DMS53 (cell line): ENCODE measurements at places on chromosomes 1 and 21.

GRCh38 chr1:185267701-185268100 is 49.3 kb downstream of the IVNS1ABP start:
- DNase-seq = no peak

DNA sequence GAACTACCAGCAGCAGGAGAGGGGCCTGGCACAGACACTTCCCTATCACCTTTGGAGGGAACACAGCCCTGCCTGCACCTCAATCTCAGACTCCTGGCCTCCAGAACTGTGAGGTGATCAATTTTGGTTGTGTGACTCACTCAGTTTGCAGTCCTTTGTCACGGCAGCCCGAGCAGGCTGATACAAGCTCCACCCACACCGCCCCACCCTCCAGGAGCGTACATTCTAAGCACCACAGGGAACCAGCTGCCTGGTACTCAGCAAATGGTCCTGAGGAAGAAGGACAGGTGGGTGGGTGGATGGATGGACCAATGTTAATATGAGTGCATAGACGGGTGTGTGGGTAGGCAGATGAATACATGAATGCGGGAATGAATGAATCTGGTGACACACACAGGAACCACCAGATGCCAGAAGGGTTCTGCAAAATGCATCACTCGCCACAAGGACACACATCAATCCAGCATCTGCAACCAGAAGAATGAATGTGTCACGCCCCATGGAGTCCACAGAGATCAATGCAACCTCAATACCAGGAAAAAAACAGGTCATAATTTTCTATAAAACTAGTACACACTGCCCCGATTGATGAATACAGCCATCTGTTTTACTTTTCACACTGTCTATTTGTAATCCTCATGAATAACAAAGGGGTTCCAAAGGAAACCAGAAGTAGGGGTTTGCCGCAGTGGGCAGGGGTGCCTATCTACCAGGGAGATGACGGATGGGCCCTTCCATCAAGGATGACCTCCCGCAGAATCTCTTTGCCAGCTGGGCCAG is 284.5 kb downstream of the NPHP4 start:
- no peak for DNase-seq

DNA sequence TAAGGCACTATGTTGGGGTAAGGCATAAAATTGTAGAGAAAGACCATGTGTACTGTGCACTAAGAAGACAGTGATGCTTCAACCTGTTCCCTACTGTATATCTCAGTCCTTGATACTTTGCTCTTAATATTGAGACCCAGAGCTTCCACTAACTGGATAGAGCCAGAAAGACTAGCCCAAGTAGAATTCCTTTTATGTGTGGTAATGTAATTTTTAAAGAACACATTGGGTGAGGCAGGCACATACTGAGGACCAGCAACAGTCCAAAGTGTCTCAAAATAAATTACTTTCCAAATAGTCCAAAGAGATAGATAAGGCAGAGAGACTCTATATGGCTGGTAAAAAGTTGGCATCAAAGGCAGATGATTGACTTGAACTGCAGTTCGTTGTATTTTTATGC is 31.4 kb upstream of the MROH9 start:
- no peak for DNase-seq

DNA sequence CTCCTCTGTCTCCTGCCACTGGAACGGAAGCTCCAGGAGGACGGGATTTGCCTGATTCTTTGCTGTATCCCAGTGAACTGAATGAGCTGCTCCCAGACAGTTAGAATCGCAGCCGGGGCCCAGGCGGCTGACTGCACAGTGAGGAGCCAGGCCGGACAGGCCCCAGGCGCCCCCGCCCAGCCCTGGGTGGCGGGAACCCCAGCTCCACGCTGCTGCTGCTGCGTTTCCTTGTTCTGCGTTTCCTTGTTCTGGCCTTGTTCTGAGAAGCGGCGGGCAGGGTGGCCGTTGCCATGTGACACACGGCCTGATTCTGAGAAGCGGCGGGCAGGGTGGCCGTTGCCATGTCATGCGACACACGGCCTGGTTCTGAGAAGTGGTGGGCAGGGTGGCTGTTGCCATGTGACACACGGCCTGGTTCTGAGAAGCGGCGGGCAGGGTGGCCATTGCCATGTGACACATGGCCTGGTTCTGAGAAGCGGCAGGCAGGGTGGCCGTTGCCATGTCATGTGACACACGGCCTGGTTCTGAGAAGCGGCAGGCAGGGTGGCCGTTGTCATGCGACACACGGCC is 56.2 kb downstream of the SLC37A1 start:
- no peak for DNase-seq

DNA sequence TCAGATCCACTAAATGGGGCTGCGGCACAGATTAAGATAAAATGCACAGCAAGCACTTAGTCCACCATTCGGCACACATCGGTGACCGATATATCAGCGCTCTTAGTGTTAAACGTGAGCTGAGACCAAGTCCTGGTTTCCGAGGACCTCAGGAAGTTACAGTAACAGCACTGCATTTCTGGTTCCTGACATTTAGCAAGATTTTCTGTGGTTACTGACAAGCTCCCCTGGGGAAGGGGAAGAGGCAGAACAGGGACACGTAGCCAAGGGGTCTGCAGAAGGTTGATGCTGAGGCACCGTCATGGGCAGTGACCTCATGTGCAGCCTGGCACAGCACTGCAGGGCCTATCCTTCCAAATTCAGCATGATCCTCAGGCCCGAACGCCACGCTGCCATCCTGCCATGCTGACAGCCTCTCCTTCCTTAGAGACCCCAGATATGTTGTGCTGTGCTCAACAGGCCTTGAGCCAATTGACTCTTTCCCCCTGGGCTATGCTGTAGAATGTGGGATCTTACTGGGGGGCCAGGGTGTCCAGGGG is 13.4 kb upstream of the PEF1 start:
- DNase-seq = no peak

DNA sequence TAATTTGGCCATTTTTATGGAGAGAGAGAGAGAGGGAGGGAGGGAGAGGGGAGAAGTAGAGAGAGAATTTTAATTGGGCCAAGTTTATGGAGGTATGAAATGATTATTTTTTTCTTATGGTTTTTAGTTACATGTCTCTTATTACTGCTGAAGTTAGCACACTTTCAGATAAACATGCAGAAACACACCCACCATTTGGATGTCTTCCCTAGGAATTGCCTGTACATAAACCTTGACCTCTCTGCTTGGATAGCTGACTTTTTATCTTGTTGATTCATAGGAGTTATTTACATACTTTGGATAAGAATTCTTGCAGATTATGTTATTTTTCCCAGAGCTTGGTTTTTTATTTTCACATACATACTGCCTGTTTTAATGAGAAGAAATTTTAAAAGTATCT is 310.2 kb upstream of the ADAMTS5 start:
- DNase-seq = no peak

GRCh38 chr1:163213626-163214025 is 10.9 kb upstream of the RGS5 start:
- DNase-seq = no peak

- DNase-seq = no peak
These were observed 402.6 kb downstream of the TTLL7 start for GRCh38 chr1:83596331-83596730.

DNA sequence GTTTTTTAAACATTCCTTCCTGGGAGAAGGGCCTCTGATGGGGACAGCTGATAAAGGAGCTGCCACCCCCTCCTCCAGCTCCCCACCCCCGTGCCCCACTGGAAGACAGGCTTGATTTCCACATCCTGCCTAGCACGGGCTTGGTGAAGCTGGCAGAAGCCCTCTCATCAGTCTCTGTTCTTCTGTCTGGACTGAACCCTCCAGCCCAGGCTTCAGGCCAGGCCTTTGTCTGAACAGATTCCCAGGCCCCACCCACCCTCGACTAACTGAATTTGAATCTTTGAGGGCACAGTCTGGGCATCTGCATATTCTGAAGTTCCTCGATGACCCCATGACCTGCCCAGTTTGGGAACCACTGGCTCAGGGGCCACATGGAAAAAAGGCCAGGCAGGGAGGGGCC is 75.3 kb downstream of the CD58 start:
- no peak for DNase-seq

DNA sequence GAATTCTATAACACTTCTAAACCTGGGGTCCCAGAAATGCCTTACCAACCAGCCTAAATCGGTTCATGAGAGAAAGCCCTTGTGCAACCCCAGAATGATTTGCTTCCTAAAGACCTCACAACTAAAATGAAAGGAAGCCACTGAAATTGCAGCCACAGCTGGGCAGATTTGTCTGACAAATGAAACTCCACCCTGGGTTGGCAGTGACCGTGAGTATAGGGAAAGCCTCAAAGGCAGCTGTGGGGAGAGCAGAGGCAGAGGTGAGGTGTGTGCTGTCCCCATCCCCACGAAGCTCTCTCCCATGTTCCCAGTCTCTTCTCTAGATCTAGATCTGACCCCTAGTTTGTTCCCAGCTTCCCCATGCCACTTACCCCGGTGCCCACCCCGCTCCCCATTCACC is 23.1 kb downstream of the RHBDL2 start:
- DNase-seq = peak; percentile 26

- DNase-seq = peak; percentile 99
These were observed 30.9 kb downstream of the SNAP47 start for GRCh38 chr1:227766015-227766634.

DNA sequence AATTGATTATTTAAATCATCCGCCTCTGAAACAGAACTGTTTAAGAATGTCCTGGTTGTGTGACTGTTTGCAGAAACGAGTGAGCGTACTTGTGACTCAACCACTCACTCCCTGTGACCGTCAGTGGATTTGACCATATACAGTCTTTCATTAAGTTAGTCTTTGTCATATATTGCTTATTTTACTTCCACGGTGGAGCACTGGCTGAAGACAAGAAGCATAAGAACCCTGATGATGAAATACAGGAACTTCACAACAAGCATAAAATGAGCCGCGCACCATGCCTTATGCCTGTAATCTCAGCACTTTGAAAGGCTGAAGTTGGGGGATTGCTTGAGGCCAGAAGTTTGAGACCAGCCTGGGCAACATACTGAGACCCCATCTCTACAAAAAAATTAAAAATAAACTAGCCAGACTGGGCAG is 194.0 kb downstream of the TOMM20 start:
- DNase-seq = no peak

DNA sequence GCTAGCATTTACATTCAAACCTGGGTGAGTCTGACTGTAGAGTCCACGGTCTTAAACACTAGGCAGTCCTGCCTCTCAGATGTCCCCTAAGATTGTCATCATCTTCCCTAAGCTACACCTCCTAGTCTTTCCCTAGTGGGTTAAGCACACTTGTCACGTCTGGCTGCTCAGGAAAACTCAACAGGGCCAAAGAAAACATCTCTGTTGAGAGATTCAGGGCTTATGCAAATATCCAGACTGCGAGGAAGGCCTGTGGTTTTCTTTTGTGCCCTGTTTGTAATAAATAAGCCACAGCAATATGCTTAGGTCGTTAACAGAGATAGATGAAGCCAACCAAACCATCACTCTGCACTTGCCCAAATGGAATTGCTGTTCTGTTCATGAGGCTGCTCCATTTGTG is 472.6 kb upstream of the DEPDC1 start:
- DNase-seq = peak; percentile 53

DNA sequence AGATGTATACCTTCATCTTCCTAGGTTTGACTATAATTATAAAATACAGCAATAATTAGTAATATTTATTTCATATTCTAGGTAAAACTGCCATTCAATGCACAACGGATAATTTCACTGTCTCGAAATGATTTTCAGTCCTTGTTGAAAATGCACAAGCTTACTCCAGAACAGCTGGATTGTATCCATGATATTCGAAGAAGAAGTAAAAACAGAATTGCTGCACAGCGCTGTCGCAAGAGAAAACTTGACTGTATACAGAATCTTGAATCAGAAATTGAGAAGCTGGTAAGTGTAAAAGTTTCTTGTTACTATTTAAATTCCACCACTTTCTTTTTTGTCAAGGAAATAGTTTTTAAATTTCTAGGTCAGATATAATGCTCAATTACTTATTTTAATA is 30.7 kb downstream of the BACH1 start:
- no peak for DNase-seq

DNA sequence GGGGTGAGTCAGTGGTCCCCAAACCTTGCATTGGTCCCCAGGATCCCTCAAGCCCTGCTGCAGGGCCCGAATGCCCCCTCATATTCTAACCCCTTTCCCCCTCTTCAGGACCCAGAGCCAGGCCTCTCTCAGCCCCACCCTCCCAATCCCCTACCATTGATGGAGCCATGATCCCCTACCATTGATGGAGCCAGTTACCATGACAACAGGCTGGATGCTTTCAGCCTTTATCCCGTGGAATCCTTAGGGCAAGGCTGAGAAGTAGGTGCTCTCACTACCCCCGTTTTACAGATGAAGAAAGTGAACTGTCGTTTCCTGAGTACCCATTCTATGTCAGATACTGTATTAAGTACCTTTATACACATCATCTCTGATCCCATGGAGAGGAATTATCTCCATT is 70.8 kb downstream of the EPHB2 start:
- DNase-seq = no peak

GRCh38 chr1:212688341-212689047 is 11.1 kb downstream of the BATF3 start:
- DNase-seq = no peak

DNA sequence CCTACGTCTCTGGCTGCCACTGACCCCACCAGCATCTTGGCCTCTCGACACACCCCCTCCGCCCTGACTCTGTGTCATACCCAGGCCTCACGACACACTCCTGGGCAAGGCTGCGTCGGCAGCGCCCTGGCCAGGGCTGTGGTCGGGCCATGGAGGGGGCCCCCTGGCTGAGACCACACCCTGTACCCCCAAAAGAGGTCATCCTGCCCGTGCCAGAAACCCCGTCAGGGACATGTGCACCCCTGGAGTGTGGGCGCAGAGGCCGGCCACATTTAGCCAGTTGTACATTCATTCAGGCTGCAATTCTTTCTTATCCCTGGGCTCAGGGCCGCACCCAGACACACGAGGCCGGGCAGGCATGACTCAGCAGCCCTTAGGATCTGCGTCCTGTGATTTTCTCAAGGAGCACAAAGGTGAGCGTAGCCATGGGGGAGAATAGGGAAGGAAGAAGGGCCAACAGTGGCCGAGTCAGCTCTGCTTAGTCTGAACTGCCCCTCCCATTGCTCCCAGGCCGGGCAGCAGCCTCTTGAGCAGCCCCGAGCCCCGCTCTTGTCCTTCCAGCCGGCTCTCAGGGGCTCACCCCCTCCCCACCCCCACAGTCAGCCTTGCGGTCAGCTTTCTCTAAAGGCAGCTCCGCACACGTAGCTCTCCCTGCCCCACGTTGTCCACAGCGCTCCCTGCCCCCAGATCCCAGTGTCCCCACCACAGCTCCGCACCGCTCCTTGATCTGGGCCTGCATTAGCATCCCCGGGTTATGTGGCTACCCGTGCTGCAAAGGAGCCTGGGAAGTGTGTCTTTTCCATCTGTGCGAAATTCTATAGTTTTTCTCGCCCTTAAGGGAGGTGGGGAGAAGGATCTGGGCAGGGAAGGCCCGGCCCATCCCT is 7.9 kb downstream of the CSTB start:
- DNase-seq = peak; percentile 47

GRCh38 chr1:157099633-157100009 is at the start of gene ETV3L:
Gene ETV3L, minus strand, starts transcription at chr1:157099808. Its CDS starts 285 bp downstream, at chr1:157099523.
- no peak for DNase-seq

DNA sequence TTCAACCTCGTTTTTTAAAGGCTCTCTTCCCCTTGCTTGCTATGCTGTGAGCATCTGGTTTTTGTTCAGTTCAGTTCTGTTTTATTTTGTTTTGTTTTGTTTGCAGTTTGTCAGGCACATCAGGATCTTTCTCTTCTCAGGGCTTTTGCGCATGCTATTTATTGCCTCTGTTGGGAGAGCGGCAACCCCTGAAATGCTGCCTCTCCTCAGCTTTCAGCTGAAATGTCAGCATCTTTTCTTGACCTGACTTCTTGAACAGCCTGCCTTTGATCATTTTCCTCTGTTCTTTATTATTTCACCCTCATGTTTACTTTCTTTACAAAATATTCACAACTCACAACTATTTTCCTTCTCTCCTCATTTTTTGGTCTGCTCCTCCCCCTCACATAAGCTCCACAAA is 50.4 kb upstream of the RC3H1 start:
- no peak for DNase-seq
